ENCODE measurements at places on chromosomes 5 and 9.

- DNase-seq = no peak
These were observed 28.4 kb upstream of the BOD1 start for GRCh38 chr5:173644673-173645436.

GRCh38 chr9:1918622-1919021, 96.5 kb upstream of the SMARCA2 start:
- no peak for DNase-seq

- DNase-seq = no peak
These were observed 60.8 kb downstream of the FOXD1 start for GRCh38 chr5:73387601-73388305.

DNA sequence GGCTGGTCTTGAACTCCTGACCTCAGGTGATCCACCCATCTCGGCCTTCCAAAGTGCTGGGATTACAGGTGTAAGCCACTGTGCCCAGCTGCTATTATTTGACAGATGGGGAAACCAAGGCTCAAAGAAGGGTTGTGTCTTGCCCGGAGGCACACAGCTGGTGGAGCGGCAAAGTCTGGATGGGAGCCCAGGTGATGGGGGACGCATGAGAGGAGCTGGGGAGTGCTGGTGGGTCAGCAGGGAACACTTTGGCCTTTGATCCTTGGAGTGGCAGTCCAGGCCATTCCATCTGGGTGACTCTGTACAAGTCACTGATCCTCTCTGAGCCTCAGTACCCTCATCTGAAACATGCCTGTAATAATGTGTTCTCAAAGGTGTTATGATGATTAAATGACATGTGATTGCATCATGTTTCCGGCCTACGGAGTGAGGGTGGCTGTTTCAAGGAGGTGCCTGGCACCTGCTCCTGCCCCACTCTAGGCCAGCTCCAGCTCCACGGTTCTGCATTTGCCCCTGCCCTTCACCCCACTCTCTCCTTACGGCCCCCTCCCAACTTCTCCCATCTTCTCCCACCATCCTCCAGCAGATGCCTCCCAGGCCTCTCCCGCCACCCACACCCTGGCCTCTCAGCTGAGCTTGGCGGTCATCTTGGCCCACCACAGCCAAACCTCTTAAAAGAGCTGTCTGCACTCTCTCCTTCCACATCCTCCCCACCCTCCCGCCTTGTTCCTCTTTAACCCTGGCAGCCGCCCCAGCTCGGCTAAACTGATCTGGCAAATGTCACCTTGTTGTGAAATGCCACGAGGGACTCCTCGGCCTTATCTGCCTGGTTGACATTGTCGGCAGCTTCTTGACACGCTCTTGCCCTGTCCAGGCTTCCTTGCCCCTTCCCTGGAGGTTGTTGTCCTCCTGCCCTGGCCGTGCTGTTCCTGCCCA, 5.5 kb upstream of the DBN1 start:
- DNase-seq = no peak

DNA sequence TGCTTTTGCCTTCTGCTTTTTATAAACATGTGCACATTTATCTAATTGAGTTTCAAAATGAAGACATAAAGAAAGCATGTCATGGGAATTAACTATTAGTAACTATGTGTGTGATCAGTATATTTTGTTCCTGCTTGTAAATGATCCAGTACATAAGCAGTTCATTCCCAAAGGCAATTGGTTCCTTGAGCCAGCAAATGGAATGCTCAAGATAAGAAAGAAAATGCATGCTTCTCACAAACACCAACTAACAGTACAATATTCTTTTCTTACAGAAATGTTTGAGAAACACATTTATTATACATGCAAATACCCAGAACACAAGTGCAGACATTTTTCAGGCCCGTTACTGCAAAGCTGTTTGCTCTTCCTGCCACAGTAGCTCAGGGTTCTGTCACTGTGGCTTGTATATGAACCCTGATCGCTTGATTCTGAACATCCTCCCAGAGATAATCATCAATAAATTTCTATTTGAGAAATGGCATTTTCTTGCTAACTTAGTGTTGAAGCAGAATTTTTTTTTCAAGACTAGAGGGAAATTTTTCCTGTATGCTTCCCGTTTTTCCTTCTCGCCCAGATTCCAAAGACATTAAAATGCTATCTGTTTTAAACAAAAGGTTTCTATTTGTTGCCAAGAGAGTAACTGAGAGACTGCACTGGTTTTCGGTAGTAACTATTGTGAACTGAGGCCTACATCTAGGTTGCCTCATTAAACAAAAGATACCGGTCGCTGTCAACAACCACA, 1.9 kb downstream of the GNAQ start:
- no peak for DNase-seq

- no peak for DNase-seq
These were observed 30.8 kb downstream of the C5 start for GRCh38 chr9:121019273-121019672.

GRCh38 chr5:153081385-153081784, 409.1 kb upstream of the GRIA1 start:
- DNase-seq = peak; percentile 77

GRCh38 chr5:42429694-42430093, 6.5 kb downstream of the GHR start:
- no peak for DNase-seq

DNA sequence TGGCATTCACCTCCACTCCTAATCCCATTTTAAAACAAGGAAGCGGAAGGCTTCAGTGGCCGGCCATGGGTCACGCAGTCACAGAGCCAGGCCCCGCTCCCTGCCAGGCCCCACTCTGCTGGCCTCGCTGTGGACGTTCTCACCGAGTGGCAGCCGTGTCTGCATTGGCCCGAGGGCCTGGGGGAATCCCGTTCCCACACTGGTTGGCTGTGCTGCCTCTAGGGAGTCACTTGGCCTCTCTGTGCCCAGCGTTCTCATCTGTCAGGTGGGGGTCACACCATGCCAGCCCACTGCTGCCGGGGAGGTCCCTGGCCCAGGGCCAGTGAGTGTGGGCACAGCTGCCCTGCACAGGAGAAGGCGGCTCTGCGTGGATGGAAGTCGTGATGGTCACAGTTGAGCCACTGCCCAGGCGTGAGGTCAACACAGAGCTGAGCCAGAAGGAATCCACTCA, 13.4 kb upstream of the SLC9A3 start:
- no peak for DNase-seq

GRCh38 chr9:97529363-97530076, 28.1 kb downstream of the TMOD1 start:
- DNase-seq = no peak

GRCh38 chr5:155053501-155053900, 39.9 kb downstream of the KIF4B start:
- DNase-seq = no peak

DNA sequence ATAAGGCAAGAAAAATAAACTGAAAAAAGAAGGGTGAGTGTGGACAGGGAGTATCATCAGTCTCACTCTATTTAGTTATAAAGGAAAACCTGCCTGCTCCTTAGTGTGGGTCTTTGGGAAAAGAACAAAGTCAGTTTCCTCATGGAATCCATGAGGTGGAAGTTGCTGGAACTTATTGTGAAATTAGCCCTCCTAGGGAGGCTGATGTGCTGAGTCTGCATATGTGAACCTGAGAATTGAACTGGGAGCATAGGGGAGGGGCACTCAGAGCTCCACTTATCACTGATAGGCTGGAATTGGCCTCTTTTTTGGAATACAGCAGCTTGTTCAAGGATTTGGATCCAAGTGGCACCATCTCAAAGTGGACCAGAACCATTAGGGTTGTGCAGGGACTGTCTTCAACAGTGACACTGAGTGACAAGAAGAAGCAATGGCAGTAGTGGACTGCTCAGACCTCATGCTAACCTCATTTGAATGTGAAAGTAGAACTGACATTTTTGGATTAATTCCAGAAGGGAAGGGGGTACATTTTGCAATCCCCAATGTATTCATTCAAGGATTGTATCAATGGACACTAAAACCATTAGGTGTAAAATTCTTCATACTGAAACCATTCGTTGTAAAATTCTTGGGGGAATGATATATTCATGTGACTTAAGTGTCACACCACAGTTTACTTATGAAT, 103.6 kb upstream of the KLF9 start:
- no peak for DNase-seq

DNA sequence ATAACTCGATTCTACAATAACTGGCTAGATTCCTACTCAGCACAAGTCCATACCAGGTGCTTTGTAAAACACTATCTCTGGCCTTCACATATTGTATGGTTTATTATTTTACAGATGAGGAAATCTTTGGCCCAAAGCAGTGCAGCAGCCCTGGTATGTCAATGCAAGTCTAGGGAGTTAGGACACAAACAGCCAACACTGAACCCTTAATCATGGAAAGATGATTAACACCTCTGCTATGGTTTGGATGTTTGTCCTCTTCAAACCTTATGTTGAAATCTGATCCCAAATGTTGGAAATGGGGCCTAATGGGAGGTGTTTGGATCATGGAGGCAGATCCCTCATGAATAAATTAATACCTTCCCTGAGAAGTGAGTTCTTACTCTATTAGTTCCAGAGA, 76.6 kb downstream of the MAPKAP1 start:
- no peak for DNase-seq

GRCh38 chr9:135392511-135392910, 87.1 kb upstream of the PPP1R26 start:
- no peak for DNase-seq

DNA sequence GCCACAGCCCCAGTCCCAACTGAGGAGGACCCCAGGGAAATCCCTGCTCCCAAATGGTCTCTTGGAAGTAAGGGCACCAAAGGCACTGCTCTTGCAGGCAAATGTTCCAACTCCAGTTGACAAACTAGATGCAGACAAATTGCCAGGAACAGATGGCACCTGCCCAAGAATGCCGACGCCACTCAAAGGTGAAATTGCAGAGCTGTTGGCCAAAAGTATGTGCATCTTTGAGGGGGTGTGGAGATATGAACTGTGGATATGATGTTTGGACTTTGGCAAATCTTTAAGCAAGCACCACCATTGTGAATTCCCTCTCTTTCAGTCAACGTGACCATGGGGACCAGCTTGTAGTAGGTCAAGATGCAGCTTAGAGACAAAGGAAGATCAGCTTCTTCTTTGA, 12.0 kb upstream of the CPLX2 start:
- no peak for DNase-seq

- no peak for DNase-seq
These were observed 121.7 kb downstream of the FOCAD start for GRCh38 chr9:20805766-20806165.

DNA sequence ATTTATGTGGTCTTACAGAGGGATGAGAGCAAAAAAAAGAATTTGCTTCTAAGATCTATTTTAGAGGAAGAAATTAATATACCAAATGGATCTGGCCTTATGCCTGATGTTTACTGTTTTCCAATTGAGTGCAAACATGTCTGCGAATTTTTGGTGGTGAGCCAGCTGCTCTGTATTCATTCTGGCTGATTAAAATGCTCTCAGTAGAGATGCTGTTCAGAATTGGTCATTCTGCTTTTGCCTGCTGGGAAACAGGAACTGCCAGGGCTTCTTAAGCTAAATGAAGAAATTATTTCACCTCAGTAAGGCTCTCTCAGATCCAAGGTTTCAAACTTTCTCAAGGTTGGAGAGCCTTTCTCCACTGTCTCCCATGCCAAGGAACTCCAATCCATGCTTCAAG, 132.0 kb upstream of the SV2C start:
- no peak for DNase-seq

DNA sequence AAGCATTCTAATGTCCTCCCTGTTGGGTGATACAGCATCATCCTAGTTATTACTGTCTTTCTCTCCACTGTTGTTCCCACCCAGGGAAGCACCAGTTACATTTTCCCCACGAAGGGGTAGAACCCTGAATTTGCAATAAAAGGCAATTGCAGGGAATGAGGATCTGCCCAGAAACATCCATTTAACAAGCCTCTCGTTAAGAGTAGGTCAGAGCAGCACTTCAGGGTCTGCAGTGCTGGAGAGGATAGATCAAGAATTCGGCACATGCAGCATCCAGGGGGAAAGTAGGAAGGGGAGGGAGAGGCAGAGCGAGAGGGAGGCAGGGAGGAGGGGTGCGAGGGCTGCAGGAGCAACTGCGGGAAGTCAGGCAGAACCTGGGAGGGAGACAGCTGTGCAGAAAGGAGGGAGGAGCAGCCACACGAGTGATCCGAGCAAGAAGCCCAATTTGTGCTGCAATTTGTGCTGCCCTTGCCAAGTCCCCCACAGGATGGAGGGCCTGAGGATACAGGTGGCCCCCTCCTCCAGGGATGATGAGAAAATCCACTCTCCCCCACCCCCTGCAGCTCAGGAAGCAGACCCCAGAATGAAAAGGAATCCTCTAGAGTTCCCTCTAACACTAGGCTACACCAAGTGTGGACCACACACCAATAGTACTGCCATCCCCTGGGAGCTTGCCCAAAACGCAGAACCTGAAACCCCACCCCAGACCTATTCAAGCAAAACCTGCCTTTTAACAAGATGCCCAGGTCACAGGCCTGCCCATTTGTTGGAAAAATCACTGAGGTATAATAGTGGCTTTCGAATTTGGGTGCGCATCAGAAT, 62.2 kb downstream of the EPB41L4B start:
- DNase-seq = no peak

DNA sequence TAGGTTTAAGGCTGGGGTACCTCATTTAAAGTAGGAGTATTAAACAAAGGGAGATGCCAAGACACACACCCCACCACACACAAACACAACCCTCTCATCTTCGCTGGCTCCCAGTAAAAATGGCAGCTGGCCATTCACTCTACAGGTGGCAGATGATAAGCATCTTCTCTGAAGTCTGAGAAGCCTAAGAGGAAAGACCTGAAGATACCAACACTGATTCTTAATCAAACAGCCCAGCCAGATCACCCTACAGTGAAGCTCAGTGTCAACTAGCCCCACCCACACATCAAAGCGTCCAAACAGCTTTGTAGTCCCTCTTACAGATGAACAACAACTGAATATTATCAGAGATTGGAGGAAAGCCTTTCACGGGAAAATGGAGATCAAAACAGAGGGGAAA, 59.5 kb downstream of the SPOCK1 start:
- no peak for DNase-seq

GRCh38 chr5:8081179-8081578, 212.2 kb downstream of the MTRR start:
- DNase-seq = no peak
